Activated effector memory CD4-positive, alpha-beta T cell treated with anti-CD3 and anti-CD28 coated beads, Interleukin-2, amount 50 U/mL, for 16 hours (primary cell): ENCODE measurements at places on chromosomes 1 and 21.

GRCh38 chr1:179217943-179218507, 11.5 kb downstream of the ABL2 start:
- DNase-seq: no peak

DNA sequence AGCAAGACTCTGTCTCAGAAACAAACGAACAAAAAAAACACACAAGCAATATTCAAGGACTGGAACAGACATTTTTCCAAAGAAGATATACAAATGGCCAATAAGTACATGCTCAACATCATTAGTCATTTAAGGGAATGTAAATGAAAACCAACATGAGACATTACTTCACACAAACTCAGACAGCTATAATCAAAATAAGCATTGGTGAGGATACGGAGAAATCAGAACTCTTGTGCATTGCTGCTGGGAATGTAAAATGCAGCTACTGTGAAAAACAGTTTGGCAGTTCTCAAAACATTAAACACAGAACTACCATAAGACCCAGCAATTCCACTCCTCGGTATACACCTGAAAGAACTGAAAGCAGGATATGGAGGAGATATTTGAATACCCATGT, 15.4 kb downstream of the NOL9 start:
- DNase-seq: no peak

- no peak for DNase-seq
These were observed 87.7 kb downstream of the RAB3GAP2 start for GRCh38 chr1:220184506-220184905.

GRCh38 chr1:76209238-76209637, 134.7 kb downstream of the ST6GALNAC3 start:
- no peak for DNase-seq

DNA sequence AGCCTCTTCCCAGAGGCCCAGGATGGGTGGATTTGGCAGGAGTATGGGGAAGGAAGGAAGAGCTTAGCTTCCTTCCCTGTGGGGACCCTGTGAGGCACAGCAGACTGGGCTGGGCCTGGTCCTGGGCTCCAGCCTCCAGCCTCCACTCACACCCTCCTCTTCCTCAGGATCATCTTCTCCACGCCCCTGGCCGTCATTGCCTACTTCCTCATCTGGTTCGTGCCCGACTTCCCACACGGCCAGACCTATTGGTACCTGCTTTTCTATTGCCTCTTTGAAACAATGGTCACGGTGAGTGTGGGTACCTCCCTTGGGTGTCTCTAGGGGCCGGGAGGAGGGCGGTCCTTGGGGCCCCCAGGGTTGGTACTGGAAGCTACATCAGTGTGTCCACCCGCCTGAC, 10.1 kb downstream of the MFSD2A start:
- no peak for DNase-seq

- peak; percentile 66 for DNase-seq
These were observed 24.9 kb downstream of the PCAT6 start for GRCh38 chr1:202835548-202836072.

DNA sequence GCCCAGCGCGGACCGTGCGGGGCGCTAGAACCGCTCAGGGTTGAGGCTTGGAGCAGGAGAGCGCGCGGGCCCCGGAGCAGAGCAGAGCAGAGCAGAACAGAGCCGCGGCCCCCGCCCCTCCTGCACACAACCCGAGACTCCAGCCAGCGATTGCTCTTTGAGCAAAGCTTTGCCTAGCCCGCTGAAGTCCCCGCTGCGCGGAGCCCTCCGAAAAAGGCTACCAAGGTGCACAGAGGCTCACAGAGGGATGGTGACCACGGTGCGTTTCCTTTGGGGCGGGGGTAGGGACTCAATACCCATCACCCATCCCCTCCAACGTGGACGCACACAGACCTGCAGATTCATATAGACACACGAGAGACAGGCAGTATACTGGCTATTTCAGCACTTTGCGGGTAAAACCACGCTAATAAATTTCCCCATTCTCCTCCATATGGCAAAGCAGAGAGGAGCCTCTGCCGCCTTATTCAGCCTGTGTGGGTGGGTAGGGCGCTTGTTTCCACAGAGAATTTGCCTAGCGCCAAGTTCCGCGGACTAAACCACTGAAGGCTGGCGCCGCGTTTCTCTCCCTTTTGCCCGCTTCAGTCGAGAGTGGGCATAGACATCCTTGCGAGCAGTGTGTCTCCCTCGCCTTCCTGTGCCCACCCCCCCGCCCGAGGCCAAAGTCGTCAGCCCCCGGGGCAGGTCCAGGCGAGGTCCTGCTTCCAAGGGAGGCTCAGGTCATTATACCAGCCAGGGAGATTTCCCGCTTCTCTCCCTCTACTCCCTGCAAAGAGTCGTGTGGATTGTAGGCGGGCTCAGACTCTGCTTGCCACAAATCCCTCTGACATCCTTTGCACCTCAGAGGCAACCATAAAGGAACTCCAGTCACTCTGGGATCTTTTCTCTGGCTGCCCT, 8.5 kb downstream of the HLX start:
- DNase-seq: no peak

- DNase-seq: no peak
These were observed 2.7 kb upstream of the TMEM61 start for GRCh38 chr1:54977533-54978297.

- DNase-seq: no peak
These were observed 72.7 kb downstream of the BACH1 start for GRCh38 chr21:29371464-29371863.

DNA sequence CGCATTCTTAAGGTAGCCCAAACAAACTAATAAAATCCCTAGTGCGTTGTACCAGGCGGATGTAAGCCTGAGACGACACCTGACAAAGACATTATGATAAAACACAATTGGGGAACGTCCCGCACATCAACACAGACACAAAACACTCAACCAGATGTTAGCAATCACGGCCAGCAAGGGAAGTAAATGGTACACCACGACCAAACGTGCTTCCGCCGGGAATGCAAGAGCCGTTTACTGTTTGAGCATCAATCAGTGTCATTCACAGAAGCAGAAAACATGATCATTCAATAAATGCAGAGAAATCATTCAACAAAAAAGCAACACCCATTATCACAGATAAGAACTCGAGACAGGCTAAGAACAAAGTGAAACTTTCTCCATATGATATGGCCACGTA, 49.4 kb upstream of the COL18A1 start:
- DNase-seq: no peak

GRCh38 chr1:61005614-61006580, 76.5 kb upstream of the NFIA start:
- no peak for DNase-seq

DNA sequence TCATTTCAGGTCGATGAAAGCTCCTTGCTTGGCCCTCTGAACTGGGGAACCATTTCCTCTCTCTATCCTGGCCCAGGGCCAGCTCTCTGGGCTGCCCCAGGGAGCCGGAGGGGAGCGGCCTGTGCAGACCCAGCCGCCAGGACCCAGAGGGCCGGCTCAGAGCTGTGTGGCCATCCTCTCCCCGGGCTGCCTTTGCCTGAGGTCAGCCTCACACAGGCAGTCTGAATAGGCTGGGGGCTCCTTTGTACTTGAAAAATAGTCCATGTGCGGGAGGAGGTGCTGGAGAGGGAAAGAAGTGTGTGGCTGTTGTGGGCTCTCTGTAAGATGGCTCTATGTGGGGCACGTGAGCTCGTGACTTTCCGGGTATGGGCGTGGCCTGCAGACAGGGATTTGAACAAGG, 275.1 kb upstream of the VAMP3 start:
- DNase-seq: no peak
